ENCODE measurements at places on chromosomes 11 and 22. TPM values are rescaled to one million over a fixed set of nuclear protein-coding genes. Genes with fewer than 3 reads are reported as not detected.

The TENM4 gene
- 0.79 TPM for total RNA-seq

The GUCY1A2 gene
- 9.7 TPM for total RNA-seq

DNA sequence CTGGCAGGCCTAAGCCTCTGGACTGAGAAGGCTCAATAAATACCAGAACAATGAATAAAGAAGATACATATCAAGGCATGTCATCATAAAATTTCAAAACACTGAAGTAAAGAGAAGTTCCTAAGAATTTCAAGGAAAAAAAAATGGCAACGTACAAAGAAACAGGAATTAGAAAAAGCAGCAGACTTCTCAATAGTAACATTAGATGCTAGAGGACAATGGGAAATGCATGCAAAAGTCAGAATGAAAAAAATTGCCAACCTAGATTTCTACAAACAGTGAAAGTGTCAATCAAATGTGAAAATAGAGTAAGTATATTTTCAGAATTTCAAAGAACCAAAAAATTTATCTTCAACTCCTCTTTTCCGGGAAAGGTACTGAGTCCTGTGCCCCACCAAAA is 125.0 kb downstream of the KCNC1 start:
- no peaks in the 10 kb centered on the region for H3K36me3 ChIP-seq
- H3K4me3 ChIP-seq = no peak overlapping the region
- DNase-seq = no peak
- no peaks in the 10 kb centered on the region for H3K4me1 ChIP-seq

- H3K27me3 ChIP-seq = no peaks in the 10 kb centered on the region
- DNase-seq = no peak
- H3K36me3 ChIP-seq = no peaks in the 10 kb centered on the region
- H3K27ac ChIP-seq = no peak overlapping the region
- H3K4me1 ChIP-seq = peaks cover 5% of the 10 kb centered on the region
Observed at GRCh38 chr11:79762279-79762921, 321.6 kb upstream of the TENM4 start.

- H3K36me3 ChIP-seq = no peaks in the 10 kb centered on the region
- H3K4me3 ChIP-seq = no peak overlapping the region
- no peak for DNase-seq
- H3K27me3 ChIP-seq = no peaks in the 10 kb centered on the region
- H3K27ac ChIP-seq = no peak overlapping the region
- H3K4me1 ChIP-seq = no peaks in the 10 kb centered on the region
Observed at GRCh38 chr11:117888139-117888566, 11.7 kb upstream of the FXYD6 start.

DNA sequence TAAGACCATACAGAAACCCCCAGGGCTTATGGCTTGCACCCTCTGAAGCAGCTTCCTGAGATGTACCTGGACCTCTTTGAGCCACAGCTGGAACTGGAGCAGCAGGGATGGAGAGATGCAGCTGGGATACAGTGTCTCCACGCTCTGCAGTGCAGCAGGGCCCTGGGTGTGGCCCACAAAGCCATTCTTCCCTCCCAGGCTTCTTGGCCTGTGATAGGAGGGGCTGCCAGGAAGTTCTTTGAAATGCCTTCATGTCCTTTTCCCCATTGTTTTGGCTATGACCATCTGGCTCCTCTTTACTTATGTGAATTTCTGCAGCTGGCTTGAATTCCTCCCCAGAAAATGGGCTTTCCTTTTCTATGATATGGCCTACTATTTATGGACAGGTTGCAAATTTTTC is 37.1 kb upstream of the RAB38 start:
- H3K27ac ChIP-seq = no peak overlapping the region
- no peak for DNase-seq
- H3K4me3 ChIP-seq = no peak overlapping the region

DNA sequence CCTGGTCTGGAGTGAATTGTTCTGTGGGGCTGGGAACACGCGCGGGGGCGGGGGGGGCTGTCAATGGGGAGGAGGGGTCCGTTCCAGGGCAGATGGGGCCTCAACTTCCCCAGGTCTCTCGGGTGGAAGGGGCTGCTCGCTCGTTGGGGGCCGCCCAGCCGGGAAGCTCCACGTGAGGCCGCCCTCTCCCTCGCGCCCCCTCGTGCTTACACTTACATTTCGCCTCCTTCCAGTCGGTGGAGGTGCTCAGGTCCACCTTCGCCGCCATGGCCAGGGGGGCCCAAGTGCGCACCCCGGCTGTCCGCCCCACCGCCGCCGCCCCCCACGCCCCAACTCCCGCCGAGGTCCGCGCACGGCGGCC is 452 bp downstream of the MACROD1 start:
- peak overlapping the region; percentile 79 for H3K27ac ChIP-seq
- peaks cover 15% of the 10 kb centered on the region for H3K4me1 ChIP-seq
- no peaks in the 10 kb centered on the region for H3K27me3 ChIP-seq
- DNase-seq = peak; percentile 35

DNA sequence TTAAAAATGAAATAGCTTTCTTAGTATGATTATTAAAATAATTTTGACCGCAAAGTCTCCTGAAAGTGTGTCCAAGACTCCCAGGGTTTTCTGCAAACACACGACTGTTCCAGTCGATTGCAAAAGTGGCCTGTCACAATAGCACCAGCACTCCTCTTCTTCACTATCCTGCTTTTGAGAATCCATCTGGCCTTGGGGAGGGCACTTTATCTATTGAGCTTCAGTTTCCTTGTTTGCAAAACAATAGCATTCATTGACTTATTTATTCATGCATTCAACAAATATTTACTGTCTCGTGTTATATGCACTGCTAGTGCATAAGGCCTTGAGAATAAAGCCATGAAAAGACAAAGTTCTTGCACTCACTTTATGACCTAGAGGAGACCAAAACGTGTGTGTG is 96.2 kb upstream of the NTM start:
- H3K4me3 ChIP-seq = no peak overlapping the region
- H3K27me3 ChIP-seq = peaks cover 26% of the 10 kb centered on the region
- DNase-seq = no peak
- no peaks in the 10 kb centered on the region for H3K4me1 ChIP-seq
- H3K36me3 ChIP-seq = no peaks in the 10 kb centered on the region

Measured in heart right ventricle (tissue), 16 donors.